Smooth muscle cell of the coronary artery (primary cell): ENCODE measurements at places on chromosomes 1 and 21. TPM values are rescaled to one million over a fixed set of nuclear protein-coding genes. Genes with fewer than 3 reads are reported as not detected.

RGS7 gene
- total RNA-seq: 0.15 and 2.8 TPM in 2 replicates

FHAD1 gene
- total RNA-seq: 0.35 TPM in 1 of 2 replicates, not detected in the other

OR2L13 gene
- not detected in 2 replicates for total RNA-seq

MFAP2 gene
- total RNA-seq: 25.4 and 79.5 TPM in 2 replicates

TIE1 gene
- total RNA-seq: 3.5 and 6.2 TPM in 2 replicates

RAP1A gene
- 13.2 and 25.5 TPM in 2 replicates for total RNA-seq
